MCF 10A (cell line): ENCODE measurements at places on chromosomes 2 and 18. TPM values are rescaled to one million over a fixed set of nuclear protein-coding genes. Genes with fewer than 3 reads are reported as not detected.
A peak's percentile ranks its signal among the peaks of the same experiment; 100 is the strongest.

DNA sequence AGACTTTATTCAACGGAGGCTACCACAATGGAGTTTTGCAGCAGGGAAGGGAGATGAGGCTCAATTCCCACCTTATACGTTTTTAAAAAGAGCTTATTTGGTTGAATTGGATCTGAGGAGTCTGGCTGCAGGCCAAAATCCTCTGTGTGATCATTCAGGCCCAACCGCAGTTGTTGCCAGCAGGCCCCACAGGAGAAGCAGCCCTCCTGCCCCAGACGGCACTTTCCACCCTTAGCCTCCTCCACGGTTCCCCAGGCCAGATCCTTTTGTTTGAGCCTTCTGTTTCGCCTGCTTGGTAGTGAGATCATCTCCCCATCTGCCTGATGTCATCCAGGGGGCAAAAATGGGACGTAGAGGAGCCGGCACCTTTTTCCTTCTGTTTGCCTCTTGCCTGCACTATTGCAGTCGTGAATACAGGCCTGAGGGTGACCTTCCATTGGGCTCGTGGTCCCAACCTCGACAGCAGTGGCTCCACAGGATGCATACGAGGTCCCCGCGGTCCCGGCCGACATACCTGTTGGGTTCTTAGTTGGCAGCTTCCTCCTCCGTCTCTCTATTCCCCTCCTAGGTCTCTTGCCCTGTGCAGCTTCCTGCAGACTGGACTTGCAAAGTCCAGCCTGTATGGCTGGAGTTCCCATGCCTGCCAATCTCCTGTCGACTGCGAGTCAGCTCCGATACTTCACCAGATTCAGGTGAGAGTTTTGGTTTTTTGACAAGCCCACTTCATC lies 9.3 kb upstream of the GPR35 start:
- no peak for DNase-seq

GRCh38 chr2:226477221-226478108 lies 322.2 kb downstream of the IRS1 start:
- DNase-seq = no peak

GRCh38 chr2:11962707-11963328 lies 216.4 kb downstream of the LPIN1 start:
- no peak for DNase-seq

- no peak for DNase-seq
Measured at GRCh38 chr2:239540174-239540573, 139.4 kb upstream of the HDAC4 start.

DNA sequence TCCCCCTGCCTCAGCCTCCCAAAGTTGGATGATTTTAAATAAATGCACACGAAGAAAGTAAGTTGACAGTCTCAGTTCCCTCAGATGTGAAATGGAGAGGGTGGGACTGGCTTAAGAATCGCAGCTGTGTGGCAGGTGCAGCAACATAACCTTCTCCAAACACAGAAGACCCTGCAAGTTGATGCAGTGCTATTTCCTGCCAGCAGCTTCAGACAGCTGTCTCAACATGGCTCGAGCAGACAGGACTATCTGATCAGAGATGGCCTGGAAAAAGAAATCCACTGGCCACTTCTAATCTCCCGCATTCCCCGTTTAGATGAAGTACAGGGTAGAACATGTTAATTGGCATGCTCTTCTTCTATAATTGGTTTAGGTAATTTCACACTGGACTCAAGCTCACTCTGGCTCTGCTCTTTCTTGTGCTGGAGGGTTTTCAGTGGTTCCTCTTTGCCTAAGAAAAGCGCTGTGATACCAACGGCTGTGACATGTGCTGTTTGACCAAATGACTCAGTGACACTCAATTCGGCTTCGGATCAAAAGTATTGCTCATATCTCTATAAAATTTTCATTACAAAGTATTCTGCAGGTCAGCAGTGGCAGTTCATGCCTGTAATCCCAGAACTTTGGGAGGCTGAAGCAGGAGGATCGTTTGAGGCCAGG lies 40.2 kb downstream of the MYOM1 start:
- no peak for DNase-seq

DNA sequence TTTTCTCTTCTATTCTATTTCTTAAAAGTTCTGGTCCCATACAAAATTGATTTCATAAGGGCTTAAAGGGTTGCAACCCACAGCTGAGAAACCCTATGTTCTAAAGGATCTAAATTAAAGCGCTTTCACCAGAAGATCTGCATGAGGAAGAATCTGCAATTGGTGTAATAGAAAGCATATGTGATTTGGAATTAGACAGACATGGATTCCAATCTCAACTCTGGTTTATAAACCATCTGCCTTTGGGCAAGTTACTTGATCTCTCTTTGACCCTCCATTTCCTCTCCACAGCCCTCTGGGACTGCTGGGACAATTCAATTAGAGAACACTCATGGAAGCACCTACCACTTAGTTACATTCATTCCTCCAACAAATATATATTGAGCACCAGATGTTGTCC lies 178.7 kb downstream of the ANTXR1 start:
- DNase-seq = no peak

Gene SKA1
- total RNA-seq = 7.8 and 18.7 TPM in 2 replicates

Gene MEIS1
- total RNA-seq = 4.1 and 4.4 TPM in 2 replicates

GRCh38 chr2:21420553-21421335 lies 297.0 kb downstream of the TDRD15 start:
- no peak for DNase-seq

- DNase-seq = peak; percentile 85
Measured at GRCh38 chr2:130920415-130921163, 83.9 kb downstream of the ARHGEF4 start.

DNA sequence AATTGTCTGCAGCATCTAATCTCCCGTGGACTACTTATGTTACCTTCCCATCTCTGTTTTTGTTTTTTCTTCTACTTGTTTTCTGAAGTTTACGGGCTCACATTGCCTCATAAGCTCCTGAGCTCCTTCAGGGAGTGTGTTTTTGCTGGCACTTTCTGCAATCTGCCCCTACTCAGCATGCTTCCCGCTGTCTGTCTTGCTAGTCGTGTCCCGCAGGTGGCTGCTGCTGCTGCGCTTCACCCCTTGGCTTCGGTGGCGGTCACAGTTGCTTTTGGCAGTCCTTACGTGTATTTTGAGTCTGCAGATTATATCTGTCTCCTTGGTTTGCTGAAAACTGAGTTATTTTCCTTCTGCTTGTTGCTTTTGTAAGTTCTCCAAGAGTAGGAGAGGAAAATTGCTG lies 37.3 kb downstream of the FER1L5 start:
- DNase-seq = no peak

DNA sequence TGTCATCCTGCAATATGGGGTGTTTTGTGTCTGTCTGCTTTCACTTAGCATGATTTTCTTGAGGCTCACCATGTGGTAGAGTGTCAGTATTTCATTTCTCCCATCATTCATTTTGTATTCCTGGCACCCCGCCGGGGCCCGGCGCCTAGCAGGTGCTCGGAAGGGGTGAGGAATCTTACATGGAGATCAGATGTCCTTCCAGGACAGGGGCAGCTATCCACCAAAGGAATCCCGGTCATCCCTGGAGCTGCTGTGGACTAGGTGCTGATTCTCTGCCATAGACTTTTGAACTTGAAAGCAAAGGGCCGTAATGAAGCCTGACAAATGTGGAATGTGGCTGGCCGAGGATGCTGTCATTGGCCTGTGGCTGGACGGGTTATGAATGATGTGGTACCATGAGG lies 2.4 kb downstream of the PRELID3A start:
- no peak for DNase-seq

Gene CYBRD1
- total RNA-seq = 8.9 and 15.8 TPM in 2 replicates

Gene TTL
- 53.7 and 54.6 TPM in 2 replicates for total RNA-seq

Gene SP100
- 54.5 and 56.9 TPM in 2 replicates for total RNA-seq

Gene DPYSL5
- not detected in 2 replicates for total RNA-seq

Gene CD28
- total RNA-seq = not detected in 2 replicates

DNA sequence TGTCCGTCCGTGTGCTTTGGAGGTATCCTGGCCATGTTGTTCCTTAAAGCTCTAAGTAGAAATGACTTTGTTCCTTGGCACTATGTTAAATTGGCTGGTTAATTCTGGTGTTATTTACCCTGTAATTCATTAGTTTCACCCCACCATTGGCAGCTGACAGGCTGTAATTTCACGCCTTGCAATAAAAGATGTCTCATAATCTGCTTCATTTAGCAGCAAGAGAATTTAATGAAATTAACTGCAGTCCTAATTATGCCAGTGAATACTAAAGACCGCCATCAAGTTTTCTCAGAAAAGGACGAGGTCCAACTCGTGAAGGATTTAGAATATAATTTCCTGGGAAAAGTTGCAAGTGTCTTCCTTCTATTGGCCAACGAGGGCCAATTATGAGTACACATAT lies 319.2 kb downstream of the GBX2 start:
- DNase-seq = no peak

Gene KCNJ3
- not detected in 2 replicates for total RNA-seq

DNA sequence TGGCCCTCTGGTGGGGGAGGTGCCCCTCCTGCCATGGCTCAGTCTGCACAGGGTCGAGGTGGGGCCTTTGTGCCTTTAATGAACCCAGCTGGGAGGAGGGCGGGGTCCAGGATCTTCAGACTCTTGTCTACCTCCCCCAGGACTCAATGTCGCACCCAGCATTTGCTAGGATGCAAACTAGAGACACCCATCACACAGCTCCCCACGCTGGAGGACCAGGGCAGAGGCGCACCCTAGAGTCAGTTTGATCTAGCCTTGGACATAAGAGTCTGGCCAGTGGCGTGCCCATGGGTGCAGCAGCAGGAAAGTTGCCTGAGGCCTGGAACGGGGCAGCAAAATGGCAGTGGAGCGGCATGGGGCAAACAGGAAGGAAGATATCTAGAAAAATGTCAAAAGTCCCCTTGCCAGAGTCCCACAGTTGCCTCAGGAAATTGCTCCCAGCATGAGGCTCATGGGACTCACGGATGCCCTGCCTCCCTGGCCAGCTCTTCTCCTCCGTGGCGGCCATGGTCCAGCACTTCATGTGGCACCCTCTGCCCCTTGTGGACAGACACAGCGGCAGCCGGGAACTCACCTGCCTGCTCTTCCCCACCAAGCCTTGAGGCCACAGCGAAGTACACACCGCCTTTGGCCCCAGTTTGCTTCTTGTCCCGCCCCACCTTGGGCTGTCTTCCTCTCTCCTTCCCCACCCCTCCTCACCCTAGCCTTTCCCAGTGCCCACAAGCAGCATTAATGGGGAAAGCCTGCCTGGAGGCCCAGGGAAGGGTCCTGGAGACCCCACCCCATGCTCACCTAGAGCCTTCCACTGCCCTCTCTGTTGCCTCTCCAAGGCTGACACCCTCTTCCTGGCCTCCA lies 17.7 kb downstream of the SH2D6 start:
- no peak for DNase-seq

DNA sequence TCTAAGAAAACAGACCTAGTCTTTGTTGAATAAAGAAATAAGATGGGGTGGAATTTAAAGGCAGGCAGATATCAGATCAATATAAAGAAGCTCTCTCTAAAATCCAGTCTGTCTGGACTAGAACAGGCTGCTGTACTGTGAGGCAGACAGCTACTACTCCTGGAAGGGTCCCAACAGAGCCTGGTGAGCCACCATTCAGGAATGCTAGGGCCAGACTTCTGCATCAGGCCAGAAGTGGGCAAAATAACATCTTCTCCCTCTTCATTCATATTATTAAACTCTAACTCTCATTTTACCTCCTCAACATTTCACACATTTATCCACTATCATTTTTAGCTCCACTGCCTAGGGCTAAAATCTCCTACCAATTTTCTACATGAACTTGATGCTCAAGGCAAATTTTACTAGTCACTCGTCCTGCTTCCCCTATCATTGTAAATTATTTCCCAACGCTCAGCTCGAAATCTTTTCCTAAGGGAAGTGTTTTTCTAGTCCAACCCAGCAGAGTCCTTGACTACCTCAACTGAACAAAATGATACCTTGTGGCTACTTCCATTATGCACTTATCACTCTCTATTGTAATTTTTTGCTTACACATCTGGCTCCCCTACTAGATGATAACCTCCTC lies 45.2 kb upstream of the GLS start:
- DNase-seq = peak; percentile 74

Gene UGT1A10
- total RNA-seq = not detected in 2 replicates

Gene RBM43
- total RNA-seq = 3.0 and 3.5 TPM in 2 replicates

DNA sequence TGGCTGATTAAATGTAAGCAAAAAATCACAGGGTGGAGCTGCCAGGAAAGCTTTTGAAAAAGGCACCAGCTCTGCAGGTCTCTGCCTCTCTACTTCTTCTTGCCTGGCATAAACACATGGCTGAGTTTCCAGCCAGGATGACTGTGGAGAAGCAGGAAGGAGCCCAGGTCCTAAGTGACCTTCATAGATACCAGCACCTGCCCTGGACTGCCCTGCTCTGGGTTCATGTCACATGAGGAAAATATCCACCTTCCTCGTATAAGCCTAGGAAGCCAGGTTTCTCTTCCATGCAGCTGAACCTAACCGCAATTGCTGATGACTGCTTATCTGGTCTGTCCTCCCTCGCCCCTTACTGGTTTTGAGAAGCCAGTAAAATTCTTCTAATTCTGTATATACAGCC lies 47.8 kb upstream of the CREB1 start:
- DNase-seq = no peak

- DNase-seq = peak; percentile 35
Measured at GRCh38 chr18:23226930-23227725, 91.8 kb downstream of the CABLES1 start.

GRCh38 chr2:197306696-197307040 lies 3.9 kb downstream of the ANKRD44 start:
- DNase-seq = peak; percentile 78

DNA sequence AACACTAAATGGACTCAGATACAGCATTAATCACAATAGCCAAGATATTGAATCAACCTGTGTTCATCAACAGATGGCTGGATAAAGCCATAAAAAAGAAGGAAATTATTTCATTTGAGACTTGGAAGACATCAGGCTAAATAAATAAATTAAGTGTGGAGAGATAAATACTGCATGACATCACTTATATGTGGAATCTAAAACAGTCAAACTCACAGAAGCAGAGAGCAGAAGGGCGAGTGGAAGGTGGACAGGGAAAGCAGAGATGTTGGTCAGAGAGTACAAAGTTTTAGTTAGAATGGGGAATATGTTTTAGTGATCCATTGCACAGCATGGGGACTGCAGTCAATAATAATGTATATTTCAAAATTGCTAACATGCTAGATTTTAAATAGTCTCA lies 207.2 kb downstream of the VAPA start:
- DNase-seq = no peak

DNA sequence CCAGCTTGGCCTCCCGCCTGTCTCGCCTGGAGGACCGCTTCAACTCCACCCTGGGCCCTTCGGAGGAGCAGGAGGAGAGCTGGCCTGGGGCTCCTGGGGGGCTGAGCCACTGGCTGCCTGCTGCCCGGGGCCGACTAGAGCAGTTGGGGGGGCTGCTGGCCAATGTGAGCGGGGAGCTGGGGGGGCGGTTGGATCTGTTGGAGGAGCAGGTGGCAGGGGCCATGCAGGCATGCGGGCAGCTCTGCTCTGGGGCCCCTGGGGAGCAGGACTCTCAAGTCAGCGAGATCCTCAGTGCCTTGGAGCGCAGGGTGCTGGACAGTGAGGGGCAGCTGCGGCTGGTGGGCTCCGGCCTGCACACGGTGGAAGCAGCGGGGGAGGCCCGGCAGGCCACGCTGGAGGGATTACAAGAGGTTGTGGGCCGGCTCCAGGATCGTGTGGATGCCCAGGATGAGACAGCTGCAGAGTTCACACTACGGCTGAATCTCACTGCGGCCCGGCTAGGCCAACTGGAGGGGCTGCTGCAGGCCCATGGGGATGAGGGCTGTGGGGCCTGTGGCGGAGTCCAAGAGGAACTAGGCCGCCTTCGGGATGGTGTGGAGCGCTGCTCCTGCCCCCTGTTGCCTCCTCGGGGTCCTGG lies 3.7 kb upstream of the KHK start:
- no peak for DNase-seq
